ENCODE measurements at places on chromosomes 2 and 18.
A peak's percentile ranks its signal among the peaks of the same experiment; 100 is the strongest.

DNA sequence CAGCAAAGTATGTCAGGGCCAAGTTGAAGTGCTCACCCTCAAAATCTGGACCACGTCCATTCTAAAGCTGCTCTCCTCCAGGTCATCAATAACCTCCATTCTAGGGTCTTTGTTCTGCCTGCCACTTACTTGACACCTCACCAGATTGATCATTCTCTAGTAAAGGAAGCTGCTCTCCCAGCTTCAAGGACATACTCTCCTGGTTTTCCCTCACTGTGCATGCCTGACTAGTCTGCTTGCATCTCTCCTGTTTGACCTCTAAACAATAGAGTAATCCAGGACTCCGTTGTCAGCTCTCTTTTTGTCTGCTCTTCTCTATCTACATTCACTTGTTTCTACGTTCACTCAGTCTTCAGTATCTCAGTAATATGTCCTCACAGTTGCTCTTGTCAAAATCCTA, 59.1 kb downstream of the FRZB start:
- DNase-seq: no peak

- no peak for DNase-seq
These were observed 43.6 kb downstream of the SCN9A start for GRCh38 chr2:166332106-166332505.

DNA sequence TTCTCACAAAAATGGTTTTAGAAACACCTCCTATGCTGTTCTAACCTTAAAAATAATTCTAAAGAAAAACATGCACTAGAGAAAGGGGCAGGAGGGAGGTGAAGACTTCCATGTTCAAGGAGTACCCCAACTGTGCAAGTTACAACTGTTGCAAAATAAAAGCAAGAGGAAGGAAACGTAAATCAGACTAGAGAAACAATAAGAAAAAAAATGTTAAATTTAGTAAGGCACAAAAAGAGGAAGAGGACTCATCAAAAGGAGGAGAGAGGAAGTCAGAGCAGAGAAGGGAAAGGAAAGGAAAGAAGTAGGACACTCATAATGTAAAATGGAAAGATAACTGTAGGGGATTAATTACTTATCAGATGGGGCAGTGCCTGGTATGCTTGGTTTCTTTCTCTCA, 34.1 kb downstream of the RAPH1 start:
- no peak for DNase-seq

DNA sequence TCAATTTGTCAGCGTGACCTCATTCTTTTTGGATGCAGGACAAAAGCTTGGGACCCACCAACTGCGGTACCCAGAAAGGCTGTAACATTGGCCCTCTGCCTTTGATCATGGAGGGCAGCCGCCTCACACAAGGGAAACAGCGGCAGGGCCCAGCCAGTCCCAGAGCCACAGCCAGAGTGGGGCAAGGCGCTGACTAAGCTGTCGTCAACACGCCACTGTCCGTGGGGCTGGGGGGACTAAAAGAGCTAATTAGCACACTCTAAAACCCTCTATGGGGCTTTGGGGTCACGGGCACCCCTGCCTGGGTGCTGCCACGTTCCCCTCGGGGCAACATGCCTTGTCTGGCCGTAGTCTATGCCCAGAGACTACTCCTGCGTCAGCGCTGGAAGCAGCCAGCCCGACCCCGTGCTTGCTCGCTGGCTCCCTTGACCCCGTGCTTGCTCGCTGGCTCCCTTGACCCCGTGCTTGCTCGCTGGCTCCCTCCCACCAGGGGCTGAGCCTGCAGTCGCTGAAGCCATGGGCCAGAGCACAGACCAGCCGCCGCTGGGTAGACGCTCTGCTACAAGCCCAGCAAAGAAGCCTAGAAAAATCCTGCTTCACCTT, 598.4 kb downstream of the MBD2 start:
- no peak for DNase-seq

DNA sequence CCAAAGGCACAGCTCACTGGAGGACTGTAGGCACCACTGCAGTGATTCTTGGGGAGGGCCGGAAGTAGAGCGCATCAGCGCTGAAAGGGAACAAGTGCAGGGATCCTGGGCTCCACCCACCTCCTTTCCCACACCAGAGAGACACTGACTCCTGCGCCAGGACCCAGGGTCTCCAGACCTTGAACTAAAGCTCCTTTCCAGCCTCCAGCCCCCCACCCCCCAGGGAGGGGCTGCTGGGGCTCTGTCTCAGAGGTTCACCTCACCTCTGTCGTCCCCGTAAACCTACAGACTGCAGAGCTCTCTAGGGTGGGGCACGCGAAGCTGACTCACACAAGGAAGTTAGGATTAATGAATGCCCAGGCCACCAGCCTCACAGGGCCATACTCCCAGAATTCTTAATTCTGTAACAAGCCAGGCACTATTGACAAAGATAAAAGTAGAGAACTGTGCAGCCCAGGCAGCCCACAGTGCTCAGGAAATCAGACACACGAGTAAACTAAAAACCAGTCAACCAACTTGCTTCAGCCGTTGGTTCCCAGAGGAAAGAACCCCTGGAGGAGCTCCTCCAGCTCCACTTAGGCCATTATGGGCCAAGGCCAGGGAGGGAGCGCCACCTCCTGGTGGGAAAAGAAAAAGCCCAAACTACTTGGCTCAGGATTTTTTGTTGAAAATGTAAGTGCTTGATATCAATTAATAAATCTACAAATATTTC, 45.1 kb upstream of the ACAA2 start:
- peak; percentile 34 for DNase-seq

DNA sequence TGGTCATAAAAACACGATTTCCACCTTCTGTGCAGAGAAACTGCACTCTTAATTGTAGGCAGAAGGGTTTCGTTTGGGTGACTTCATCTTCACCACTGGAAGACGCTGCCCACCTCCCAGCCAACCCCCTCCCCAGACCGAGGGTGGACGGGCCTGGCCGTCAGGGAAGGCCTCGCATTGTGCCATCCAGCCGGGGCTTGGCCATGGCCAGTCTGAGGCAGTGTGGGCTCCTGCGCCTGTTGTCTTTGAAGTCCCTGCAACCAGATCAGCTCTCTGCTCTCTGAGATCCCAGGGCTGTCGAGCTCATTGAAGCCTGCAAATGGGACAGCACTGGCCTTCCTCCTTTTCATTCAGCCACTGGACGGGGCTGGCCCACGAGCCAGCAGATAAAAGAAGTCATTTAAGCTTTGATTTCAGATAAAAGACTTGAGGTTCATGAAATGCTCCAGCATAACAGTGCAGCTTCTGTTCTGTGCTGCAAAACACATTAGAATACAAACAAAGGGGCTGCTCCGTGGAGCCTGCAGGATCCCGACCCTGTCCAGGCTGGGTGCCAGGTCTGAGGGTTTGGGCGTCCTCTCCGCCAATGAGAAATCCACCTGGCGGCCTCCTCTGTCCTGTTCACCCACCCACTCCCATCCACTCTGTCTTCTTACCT, 253.5 kb downstream of the LDLRAD4 start:
- DNase-seq: no peak

GRCh38 chr18:34297287-34297686, 72.6 kb upstream of the NOL4 start:
- no peak for DNase-seq

- no peak for DNase-seq
These were observed 155.9 kb downstream of the ESCO1 start for GRCh38 chr18:21444465-21445212.

- DNase-seq: no peak
These were observed 154.8 kb upstream of the ZNF236 start for GRCh38 chr18:76667603-76668002.

DNA sequence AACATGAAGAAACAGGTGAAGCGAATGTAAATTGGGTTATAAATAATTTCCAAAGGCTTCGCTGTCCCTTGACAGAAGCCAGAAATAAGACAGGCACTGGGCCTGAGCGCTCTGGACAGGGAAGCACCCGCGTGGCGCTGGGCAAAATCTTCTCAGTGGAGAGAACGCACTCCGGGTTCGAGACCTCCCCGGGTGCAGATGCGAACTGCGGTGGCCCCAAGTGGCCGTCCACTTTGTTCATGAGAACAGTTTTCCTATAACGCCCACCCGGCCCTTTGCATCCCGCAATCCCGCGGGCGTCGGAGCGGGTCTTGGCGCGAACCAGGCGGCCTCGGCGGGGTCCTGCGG, 651 bp upstream of the DPYSL5 start:
- no peak for DNase-seq

DNA sequence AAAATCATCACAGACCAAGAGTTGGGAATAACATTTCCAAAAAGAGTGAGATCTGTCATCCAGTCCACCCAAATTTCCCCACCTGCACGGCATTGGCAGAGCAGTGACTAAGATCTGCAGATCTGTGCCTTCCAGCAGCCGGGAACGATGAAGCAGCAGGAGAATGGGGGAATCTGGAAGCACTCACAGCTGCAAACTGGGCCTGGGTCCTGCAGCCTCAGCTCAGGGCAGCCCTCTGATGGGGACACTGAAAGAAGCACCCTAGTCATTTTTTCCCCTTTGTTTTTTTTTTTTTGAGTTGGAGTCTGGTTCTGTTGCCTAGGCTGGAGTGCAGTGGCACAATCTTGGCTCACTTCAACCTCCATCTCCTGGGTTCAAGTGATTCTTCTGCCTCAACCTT, 4.4 kb upstream of the SAG start:
- no peak for DNase-seq

- no peak for DNase-seq
These were observed 412.0 kb downstream of the MEIS1 start for GRCh38 chr2:66846887-66847286.

DNA sequence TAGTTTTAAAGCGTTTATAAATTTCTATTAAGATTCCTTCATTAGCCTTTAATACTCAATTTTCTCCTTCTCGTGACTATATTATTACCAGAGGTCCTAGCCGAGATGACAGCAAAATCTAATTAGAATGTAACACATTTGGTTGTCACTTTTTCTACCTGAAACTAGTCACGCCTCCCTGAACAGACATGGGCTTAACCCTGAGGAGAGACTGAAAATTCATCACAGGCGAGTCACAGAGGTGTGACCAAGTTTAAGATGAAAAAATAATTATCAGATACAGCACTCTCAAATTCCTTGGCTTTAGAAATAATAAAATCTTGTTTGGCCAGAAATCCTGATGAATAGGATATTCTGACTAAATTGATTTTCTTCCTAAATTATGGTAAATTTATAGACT, 834.4 kb upstream of the SLC39A10 start:
- DNase-seq: no peak

DNA sequence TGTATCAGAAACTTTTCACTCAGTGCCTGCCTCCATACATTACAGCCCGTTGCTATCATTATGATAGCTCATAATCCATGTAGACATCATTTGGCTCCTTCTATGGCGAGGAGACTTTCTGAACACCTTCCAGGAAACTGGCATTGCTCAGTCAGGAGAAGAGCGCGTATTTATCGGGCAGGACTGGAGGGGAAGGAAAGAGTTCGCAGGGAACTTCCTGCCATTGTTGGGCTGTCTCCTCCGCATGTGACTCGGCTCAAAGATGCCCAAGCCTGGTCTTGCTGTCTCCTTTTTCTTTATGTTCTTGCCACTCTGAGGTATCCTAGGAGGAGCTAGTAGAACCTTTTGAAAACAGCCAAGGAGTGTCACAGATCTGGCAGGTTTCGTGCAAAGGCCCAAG, 156.8 kb downstream of the CTIF start:
- no peak for DNase-seq

DNA sequence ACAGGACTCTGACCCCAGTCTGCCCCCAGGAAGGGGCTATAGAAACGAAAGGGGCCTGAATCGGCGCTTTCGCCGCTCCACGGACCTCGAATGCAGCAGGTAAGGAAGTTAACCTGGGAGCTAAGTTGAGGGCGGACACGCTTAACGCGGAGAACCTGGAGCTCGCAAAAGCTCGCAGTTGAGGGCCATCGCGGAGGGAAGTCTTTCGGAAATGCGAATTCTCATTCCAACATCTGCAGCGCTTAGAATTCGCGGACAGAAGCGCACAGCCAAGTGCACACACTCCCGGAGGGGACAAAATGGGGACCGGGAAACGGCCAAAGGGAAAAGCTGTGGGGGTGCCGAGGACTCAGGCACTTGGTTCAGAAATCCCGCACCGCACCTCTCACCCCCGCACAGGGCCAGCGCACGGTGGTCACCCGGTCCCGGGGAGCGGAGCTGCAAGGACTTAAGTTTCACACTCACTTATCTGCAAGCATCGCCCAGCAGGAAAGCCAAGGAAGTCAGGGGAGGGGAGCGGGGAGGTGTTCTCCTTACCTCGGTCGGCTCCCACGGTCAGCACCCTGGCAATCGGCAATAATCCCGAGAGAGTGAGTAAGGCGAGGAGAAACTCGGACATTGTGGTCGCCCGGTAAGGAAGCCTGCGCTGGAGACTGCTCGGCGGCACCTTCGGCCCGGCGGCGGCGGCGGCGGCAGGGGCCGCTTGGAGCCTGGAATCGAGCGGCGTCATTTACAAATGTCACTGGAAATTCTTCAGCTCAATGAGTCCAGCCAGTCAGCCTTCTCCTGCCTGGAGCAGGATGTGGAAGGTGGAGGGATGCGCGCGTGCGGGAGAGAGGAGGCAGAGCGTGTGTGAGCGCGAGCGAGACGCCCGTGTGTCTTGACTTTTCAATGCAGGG, 456 bp downstream of the LRP1B start:
- no peak for DNase-seq

- no peak for DNase-seq
These were observed 2.3 kb downstream of the EML4 start for GRCh38 chr2:42171396-42171980.

DNA sequence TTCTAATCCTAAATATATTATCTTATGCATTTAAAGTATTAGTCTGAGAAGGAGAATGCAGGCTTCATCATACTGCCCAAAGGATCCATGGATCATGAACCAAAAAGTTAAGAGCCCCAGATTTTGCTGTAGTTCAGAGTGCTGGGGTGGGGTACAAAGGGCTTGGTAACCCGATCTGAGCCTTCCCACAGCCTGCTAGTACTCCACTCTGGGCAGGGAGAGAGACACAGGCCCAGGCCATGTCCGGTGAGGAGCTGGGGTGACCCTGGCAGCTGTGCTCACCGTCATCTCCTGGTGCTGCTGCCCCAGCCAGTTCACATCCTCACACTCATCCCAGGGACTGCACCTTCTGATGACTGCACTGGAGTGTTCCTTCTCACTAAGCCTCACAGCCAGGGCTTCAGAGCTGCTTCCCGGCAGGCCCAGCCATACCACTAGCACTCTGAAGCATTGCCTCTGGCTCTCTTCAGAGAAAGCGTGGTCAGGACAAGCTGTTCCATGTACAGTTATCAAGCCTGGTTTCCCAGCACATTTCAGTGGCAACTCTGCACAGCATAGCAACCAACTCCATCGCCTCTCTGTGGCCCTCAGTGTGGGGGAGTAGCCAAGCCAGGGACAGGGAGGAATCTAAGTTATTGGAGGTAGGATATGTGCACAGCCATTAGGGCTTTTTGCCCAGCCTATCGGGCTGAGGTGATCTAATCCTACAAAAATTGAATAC, 189.0 kb upstream of the CTAGE1 start:
- DNase-seq: no peak
